ENCODE measurements at places on chromosomes 1 and 21.

DNA sequence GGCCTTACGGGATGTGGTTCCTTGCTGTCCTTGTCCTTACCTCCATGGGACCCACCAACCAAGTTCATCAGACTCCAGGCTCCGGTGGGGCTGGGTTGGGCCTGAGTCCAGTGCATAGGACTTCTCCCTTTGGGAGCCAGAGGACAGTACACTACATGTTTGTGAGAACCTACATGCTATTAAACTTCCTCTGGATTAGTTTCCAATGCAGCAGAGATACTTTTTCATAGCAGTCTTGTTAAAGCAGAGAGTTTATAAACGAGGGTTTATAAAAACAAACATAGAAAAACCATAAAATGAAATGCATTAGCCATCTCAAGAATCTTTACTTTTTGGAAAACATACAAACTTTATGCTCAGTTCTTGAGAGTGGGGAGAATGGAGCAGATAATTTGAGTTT lies 33.4 kb downstream of the INKA2 start:
- no peak for DNase-seq

DNA sequence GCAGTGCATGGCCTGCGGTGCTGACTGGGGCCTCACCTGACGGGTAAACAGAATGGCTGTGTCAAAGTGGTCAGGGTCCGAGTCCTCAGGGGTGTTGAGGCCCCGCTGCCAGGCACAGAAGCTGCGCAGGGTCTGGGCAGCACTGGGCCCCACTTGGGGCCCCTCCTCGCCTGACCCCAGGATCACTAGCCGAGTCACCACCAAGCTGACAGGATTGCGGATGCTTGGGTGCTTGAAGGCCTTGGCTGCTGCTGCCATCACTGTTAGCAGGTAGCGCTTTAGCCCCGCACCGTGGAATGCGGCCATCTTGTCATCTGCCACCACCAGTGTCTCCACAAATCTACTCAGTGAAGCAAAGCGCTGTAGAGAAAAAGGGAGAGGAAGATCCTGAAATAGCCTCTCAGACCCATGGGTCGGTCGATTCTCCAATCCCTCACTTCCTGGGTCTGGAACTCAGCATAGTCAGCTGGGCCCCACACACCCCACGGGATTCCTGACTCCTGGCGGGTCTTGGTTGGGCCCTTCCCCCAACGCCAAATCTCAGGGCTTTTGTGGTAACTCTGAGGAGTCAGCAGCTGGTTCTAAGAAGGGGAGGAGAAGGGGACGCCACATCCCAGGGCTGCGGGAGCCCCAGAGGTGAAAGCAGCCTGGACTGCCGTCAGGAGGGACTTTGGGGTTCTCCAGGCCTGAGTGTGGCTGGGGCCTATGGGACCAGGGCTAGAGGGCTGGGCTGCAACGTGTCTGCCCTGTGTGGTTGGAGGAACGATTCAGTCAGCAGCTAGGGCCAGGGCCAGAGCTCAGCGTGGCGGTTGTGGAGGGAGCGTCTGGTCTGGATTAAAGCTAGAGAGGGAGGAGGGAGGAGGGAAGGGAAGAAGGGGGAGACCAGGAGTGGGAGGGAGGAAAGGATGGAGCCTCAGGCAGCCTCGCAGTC lies 2.1 kb downstream of the ADAMTS4 start:
- no peak for DNase-seq

DNA sequence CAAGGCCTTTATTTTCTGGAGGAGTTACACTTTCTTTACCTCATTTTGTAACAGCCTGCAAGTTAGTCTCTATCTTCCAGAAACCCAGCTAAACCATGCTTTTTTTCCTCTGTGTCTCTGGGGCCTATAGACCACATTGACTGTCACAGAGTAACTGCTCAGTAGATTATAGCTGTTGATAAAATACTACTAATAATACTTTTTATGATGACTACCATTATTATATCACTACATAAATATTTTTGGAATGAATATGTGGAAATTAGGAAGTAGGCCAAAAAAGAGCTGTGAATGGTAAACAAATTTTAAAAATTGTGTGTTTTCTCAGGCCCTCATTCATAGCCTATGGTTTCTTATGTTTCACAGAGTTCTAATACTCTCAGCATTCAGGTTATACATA lies 233.1 kb upstream of the USP24 start:
- no peak for DNase-seq

- no peak for DNase-seq
Measured at GRCh38 chr1:222918801-222919477, 104.1 kb downstream of the DISP1 start.

DNA sequence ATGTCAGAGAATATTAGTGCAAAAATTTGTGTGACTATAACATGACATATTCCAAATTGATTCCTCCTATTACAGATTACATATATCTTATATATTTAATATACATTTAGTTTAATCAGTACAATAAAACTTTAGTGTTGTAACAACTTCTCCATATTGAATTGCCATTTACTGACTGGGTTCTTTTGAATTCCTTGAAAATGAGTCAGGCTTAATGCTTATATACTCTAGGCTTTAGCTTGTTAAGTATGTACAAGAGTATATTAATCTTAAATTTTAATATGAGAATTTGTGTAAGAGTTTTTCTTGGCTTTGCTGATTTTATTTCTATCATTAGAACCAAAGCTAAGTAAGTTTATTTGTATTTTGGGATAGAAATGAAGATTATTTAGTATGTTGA lies 40.3 kb downstream of the XPR1 start:
- DNase-seq = no peak

- no peak for DNase-seq
Measured at GRCh38 chr1:214361636-214362035, 80.7 kb downstream of the SMYD2 start.

DNA sequence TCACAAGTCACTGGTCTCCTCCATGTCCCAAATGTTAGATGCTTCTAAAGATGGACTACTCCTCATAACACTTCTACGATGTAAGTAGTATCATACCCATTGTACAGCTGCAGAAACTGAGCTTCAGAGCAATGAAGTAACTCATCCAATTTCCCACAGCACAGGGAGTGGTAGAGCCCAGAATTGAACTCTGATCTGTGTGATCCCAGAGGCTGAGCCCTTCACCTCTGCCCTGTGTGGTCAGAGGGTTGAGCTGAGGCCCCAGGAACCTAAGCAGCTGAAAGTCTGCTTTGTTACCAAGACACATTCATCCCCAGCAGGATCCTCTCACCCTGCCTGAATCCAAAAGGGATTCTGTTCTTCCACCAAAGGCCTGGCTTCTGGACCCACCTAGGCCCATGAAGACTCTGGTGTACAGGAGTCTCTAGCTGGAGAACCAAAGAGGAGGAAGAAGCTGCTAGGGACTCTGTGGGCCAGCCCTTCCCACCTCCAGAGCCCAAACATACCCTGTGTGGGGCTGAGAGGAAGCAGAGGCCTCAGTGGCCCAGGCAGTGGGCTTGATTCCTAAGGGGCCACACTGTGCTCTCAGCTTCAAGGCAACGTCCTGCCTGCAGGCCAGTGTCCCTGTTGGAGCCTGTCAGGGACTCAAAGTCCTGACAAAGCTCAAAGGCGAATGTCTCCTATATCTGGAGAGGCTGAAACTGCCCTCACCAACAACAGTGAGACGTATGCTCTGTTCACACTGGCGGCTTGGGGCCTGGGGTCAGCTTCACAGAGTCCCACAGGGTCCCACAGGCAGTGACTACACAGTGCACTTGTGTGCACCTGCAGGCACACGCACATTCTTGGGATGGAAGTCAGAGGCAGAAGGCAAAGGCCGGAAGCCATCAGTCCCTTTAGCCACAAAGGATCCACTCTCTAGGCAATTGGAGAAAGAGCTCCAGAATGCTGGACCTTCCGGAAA lies 40.4 kb upstream of the SLC30A1 start:
- DNase-seq = no peak

Data from stimulated activated CD4-positive, alpha-beta T cell treated with anti-CD3 and anti-CD28 coated beads, Interleukin-2, amount 100 ng/mL, for 24 hours (primary cell).